ENCODE measurements at places on chromosomes 6 and 20.

DNA sequence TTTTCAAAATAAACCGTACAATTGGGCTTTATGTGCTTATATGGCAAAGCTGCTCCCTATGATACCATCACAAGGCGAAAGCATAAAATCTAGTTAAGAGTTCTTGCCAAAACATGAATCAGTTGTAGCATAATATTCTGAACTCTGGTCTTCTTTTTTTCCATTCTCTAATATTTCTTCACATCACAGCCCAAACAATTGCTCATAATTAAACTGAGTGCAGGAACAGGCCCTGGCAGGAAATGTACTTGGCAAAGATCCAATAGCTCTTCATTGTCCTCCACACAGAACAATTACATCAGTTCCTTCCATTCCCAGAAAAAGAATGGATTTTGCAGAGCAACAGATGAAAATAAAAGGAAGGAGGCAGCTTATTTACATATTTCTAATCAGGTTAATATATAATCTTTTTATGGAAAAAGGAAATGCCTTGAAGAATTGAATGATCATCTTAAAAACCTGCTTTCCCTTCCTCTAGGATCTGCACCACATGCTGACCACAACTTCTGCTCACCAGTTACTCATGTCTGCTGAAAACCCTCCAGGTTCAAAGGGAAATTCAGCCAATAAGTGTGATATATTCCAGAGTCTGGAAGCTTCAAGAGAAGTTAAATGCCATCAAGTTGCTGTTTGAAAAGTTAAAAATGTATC is 123.3 kb upstream of the COL21A1 start:
- no peak for DNase-seq

DNA sequence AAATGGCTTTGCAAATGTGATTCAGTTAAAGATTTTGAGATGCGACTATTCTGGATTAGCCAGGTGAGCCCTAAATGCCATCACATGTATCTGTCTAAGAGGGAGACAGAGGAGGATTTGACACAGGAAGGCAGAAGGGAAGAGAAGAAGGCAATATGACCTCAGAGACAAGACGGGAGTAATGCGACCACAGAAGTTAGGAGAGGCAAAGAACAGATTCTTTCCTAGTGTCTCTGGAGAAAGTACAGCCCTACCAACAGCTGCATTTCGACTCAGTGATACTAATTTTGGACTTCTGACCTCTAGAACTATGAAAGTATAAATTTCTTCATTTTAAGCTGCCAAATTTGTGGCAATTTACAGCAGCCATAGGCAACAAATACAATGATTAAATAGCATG is 24.2 kb upstream of the TPD52L1 start:
- no peak for DNase-seq

- DNase-seq, result no peak
These were observed 71.5 kb downstream of the JAG1 start for GRCh38 chr20:10602221-10602871.

- no peak for DNase-seq
These were observed 33.8 kb upstream of the MRPS10 start for GRCh38 chr6:42251500-42251899.

DNA sequence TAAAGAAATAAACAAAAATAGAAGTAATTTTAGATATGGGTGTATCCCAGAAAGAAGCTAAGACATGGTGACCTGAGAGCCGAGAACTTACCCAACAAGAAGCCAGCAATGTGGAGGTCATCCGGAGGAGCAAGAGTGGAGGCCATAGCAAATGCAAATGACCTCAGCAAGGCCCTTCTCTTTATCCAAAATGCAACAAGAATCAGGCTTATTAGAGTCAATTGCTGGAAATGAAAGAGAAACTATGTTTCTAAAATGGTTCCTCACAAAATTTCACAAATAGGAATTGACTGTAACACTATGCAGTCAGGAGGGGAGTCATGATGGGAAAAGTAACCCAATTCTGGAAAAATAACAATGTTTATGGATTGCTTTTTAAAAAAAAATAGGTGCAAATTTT is 90.4 kb downstream of the TNFAIP3 start:
- DNase-seq, result no peak

GRCh38 chr6:141682391-141682790 is 450.3 kb upstream of the GJE1 start:
- DNase-seq, result peak; percentile 14

DNA sequence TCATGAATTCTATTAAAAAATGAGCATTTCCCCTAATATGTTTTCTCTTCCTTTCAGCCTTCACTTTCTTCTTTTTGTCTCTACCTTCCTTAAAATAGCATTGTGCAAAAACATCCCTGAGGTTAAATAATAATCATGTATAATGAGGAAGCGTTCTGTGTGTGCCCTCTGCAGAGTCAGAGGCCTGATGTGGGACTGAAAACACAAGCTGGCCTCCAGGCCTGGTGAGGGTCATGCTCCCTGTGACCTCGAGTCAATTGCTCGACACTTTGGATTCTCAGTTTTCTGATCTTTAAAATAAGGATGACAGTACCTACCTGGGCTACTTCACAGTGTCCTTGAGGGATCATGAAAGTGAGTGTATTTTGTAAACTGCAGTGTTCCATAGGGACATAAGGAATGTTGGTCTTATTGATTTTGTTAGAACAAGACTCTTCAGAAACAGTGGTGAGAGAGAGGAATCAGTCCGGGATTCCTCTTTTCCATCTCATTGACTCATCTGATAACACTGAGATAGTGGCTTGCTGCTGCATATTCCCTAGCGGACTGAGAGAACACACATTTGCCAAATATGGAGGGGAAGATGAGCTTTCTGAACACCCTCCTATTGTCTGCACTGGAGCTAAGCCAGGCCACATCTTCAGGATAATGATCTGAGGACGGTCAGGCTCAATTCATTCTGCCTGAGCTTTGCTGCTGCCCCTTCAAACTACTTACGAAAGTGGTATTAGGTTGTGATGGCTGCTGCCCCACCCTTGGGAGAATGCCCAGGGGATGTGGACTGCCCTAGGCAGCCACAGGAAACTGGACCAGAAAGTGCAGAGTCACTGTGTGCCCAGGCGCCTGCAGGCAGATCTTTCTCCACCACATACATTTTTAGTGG is 39.6 kb upstream of the PDE7B start:
- no peak for DNase-seq
